ENCODE measurements at places on chromosomes 4 and X.

GRCh38 chrX:70336767-70337166 is 46.9 kb downstream of the KIF4A start:
- no peak for DNase-seq

GRCh38 chr4:173174594-173175012 is 6.0 kb downstream of the GALNT7 start:
- DNase-seq: no peak

DNA sequence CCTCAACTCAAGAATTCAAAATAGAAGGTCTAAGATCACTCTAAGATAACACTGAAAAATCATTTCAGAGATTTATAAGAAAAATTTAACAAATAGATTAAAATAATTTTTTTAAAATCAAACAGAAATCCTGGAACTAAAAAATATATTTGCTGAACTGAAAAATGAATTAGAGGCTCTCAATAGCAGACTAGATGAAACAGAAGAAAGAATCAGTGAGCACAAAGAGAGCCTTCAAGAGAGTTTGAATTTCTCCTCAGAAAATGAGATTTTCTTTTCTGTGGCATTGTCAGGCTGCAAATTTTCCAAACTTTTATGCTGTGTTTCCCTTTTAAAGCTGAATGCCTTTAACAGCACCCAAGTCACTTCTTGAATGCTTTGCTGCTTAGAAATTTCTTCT is 335.0 kb upstream of the SLC7A11 start:
- no peak for DNase-seq

DNA sequence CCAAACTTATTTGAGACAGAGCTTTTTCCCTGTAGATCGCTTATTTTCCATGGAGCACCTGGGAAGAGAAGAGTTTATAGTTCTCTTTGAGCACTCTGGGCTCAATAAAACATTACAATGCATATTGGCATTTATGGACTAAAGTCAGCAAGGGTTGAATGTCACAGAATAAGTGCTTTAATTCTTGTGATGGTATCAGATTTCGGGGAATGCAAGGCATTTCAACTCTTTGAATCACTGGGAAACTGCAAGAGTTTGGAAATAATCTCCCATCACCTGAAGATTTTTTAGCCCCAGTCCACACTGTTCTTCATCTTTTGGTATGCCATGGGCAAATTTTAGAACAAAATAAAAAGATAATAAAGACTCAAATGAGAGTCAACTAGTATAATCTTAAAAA is 111.5 kb upstream of the WDFY3 start:
- no peak for DNase-seq

GRCh38 chrX:129655547-129656249 is 942 bp upstream of the APLN start:
- peak; percentile 23 for DNase-seq

DNA sequence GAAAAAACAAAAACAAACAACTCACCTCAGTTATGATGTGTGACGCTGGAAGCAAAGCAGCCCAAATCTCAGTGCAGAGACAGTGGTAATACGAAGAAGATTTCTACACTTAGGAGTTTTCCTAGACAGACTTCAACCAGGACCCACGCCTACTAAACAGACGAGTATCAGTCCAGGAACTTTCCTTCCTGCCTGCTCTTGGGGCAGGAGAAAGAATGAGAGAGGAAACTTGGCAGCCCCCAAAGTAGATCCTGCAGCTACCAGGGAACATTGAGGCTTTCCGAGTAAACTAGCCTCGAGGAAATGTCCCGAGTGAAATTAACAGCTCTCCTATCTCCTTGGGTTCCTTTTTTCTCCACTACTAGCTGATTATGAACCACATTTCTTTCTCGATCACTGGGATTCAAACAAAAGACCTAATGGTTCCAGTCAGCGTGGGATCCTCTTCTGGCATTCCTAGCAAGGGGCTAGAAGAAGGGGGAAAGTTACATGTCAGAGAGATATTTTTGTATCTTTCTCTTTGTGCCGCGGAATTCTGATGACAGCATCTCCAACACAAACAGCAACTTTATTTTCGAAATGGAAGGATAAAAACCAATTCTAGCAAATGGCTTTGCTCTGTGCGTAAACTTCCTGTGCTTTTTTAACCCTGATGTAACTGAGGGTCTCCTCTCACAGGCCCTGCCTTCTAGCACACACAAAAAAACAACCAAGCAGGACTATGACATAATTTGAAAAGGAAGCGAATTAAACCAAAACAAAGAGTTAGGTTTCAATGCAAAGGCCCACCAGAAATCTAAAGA is 53.2 kb downstream of the PPM1K start:
- no peak for DNase-seq

DNA sequence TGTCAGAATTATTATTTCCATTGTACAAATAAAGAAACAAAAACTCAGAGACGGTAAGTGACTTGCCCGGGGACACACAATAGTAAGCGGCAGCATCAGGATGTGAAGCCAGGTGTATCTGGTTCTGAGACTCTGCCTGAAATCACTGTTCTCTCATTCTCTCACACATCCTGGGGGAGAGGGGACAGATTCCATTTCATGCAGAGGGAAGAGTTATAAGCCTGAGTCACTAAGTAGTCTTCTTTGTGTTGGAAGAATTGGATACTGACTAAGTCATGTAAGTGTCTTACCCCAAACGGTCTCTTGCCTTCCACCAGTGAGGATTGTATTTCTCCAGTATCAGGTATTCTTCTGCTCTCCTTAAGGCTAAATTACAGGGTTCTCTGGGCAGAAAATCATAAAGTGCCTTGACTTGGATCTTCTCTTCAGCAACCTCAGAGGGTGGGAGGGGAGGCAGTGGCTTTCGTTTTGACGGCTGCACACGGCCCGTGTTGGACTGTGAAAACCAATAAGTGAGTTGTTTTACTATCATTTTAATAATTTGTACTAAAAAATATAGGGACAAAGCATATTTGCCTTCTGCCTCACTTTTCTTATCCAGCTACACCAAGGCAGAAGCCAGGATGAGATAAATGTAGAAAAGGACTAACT is 21.9 kb downstream of the TXK start:
- no peak for DNase-seq

DNA sequence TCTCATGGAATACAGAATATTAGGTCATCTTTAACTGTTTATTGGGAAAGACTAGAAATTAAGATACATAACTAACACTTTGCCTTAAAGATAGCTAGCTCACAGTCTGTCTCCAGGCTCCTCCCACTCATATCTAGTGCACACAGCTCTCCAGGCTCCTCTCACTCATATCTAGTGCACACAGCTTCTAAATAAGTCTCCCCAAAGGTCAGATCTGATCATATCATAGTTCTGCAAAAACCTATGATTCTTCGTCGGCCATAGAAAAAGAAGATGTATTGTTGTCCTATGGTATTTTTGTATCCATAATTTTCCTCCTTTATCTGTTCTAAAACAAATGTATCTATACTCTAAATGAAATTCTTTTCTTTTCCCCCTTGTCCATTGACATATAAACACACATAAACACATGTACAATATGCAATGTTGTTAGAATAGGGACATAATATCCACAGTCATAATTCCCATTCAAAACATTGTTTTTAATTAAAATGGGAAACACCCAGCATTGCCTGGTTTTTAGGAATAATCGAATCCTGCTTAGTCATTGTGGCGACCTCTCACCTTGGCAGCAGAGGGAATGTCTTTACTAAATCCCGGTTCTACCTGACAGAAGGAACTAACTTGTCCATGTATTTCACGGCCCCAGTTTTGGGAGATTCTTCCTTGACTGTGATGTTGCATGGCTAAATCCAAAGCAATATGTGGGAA is 1282.0 kb downstream of the PCDH7 start:
- DNase-seq: no peak

DNA sequence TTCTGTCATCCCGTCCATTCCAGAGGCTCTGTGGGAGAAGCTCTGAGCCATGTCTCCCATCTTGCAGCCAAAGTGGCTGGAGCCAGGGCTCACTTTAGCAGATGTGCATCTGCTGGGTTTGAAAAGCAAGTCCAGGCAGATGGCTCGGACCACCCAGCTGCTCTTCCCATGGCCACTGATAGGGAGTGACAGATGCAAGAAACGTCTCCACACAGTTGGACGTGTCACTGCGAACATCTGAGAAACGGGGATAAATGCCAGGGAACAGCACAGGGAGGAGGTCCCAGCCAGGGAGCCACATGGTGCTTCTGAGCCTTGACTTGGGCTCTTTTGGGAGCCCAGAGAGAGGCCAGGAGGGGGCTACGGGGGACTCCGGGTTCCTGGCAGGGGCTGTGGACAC is 242.3 kb downstream of the AFAP1 start:
- no peak for DNase-seq

DNA sequence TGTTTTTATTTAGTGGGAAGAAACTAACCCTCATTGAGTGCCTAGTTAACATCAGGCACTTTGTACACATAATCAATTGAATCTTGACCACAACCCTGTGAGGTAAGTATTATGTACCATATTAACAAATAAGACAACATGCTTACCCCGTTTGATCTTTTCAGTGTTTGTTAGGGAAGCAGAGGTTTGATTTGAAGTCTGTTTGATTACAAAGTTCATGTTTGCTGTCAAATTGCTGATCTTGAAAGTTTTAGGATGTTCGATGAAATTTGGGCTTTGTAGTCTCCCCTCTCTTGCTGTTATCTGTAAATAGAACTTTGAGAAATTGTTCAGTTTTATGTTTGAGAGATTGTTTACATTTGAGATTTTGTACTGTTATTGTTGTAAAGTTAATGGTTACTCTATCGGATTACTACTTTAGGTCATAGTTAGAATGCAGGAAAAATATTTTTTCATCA is 13.4 kb upstream of the ADH4 start:
- no peak for DNase-seq

DNA sequence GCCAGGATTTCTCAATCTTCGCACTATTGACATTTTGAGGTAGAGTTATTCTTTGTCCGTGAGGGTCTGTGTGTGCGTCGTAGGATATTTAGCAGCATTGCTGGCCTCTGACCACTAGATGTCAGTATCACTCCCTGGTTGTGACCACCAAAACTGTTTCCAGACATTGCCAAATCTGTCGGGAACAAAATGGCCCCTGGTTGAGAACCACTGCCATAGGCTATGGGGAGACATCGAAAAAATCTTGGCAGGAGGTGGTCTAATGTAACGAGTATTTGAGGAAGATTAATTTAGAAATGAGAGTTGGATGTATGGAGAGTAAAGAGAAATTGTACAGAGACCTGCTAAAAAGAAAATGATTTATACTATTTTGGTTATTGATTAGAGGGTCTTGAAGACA is 108.4 kb downstream of the DOCK11 start:
- peak; percentile 34 for DNase-seq

GRCh38 chr4:176792326-176793059 is at the start of gene VEGFC:
TSS of gene VEGFC (minus strand) at chr4:176792922. CDS start at chr4:176792311, 611 bp downstream.
- no peak for DNase-seq

- DNase-seq: no peak
These were observed 833.6 kb downstream of the CCSER1 start for GRCh38 chr4:90960840-90961239.

- no peak for DNase-seq
These were observed 1.6 kb downstream of the MAPK10 start for GRCh38 chr4:86358257-86358656.

DNA sequence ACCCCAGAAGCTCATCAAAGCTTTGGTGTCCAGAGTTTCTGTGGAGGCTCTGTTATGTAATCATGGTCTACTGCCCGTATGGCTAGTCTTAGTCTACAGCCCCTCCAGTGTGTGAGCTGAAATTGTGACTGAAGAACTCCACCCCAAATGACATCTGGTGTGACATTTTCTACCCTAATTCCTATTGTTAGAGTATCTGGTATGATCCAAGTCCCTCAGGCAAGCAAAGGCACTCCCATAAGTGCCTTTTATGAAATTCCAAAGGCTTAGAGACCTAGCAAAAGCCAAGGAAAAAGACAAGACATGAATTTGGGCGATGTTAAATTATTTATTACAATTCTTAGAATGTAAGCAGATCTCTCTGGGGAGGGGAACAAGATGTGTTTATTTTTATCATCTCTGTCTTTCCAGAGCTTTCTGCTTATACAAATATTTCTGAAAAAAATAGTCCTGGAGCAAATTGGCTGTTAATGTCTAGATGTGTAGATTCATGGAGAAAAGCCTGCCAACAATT is 417.4 kb downstream of the CCSER1 start:
- no peak for DNase-seq

DNA sequence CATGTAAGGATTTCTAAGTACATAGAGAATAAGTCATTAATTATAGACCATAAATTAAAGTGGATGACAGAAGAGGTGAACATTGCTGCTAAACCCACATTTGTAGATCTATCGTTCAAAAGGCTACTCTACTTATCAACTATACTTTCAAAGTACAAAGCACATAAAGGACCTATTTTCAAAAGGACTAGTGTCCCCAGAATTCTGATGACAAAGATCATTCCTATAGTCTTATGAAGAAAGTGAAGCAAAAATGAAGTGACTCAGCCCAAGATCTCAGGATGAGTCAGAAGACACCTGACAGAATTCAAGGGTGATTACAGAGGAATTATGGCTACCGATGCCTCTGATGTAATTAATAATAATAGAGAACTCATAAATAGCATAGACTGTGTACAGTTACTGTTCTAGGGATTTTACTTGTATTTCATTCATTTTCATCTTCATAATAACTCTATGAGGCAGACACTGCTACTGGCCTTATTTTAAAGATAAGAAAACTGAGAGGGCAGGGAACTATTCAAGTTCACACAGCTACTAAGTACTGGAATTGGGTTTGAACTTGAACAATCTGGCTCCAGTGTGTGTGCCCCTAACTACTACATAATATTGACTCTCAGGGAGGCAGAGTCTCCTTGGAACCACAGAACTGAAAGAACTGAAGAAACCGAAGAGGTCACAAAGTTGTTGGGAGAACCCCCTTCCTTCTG is 17.1 kb downstream of the USP46 start:
- no peak for DNase-seq

DNA sequence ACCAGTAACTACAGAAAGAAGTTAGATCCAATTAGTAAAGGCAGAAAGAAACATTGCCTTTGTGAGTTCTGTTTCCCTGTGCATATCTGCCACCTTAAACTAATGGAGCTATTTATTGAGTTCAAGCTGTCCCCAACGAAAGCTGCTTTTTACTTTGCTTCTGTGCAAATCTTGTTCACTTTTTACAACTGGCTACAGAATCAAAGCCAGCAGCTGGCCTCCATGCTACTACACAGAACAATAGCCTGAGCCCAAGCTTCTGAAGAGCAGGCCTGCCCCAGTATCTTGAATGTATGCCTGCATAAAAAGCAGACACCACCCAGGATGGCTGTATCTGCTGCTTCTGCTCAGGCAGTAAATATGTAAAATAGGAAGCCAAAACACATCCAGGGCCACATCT is 28.1 kb downstream of the ANK2 start:
- no peak for DNase-seq

DNA sequence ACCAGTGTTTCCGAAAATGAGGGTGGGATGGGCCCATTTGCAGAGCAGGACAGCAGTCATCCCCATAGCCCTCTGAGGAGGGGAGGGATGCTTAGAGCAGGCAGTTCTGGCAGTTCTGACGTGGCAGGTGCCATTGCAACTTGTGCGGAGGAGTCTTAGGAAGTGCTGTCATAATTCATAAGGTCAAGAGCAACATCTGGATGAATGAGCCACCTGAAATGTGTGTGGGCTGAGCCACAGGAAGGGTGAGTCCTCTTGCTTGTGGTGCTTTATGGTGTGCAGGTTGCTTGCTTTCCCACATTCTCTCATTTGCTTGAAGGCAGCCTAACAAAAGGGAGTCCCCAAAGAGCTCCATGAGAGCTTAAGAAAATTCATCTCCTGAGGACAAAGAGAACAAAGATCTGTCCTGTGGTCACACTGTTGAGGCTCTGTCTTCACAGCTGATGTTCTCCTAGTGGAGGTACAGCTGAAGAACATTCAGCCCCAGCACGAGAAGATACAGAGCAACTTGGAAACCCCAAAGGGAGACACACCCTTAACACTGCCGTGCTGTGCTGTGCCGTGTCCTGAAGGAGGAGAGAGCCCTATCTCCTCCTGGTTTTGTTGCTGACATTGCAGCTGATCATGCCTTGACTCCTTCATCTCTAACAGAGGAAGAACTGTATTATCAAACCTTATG is 60.3 kb downstream of the DLG3 start:
- no peak for DNase-seq
